SW 1271 (cell line): ENCODE measurements at places on chromosomes 4 and X.
A peak's percentile ranks its signal among the peaks of the same experiment; 100 is the strongest.

DNA sequence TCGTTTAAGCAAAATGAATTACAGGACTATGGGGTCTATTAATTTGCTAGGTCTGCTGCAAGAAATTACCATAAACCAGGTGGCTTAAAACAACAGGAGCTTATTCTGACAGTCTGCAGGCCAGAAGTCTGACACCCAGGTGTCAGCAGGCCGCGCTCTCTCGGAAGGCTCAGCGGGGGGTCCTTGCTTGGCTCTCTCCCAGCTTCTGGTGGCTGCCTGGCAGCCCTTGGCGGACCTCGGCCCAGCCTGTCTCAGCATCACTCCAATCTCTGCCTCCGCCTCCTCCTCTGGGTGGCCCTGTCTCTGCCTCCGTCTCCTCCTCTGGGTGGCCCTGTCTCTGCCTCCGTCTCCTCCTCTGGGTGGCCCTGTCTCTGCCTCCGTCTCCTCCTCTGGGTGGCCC lies 580.5 kb upstream of the FAT1 start:
- DNase-seq = no peak

DNA sequence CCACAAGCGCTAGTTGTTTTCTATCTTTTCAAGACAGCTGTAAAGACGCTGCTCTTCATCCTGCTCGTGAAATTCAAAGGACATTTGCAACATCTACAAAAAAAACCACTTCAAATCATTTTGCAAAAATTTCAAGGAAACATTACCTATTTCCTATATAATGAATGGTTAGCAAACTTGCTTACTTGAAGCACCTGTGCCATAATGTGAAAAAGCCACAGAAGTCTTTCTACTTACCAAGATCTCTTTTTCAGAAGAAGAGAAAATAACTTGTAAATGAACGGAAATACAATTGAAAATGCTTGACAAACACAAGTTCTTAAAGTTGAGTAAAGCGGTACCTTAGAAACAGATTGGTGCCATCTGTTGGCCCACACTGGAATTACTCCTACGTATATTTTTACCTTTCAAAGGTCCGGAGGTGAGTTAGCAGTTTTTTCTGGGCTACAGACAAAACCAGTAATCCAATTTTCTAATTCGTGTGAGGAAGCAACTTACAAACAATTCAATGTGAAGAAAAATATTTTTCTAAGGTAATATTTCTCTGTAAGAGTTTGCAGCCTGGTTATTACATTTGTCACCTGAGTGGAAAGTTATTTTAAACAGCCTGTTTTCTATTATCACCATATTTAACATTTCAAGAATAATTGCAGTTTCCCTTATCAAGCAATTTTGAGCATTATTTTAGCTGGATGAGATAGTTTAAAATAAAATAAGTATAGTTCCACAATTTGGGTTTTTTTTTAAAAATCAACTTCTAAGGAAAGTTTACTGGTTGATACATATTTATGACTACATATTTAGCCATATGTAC lies at the start of gene TLR6:
TLR6 (minus strand) TSS at position 294 of the 814 bp plus-strand sequence. CDS start 27,344 bp downstream, outside the sequence.
- peak; percentile 74 for DNase-seq

GRCh38 chr4:162126729-162127128 lies 37.1 kb downstream of the FSTL5 start:
- DNase-seq = no peak

DNA sequence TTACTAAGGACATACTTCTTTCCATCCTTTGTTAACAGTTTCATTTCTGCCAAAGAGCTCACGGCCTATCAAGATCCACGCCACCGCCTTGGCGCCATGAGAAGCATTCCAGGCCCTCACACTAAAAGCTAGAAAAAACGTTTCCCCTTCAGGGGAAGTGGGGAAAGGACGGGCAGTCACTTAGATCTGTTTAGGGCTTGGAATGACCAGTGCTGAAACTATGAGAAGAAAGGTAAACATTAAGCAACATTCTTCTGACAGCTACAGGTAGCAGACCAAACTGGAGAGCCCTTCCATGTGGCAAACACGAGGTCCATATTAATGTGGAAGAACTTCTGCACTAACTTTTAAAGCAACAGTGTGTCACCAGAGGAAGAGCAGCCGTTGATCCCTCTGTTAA lies 146.7 kb downstream of the SH3KBP1 start:
- no peak for DNase-seq

GRCh38 chrX:48802905-48803200 lies 986 bp downstream of the HDAC6 start:
- DNase-seq = no peak

- no peak for DNase-seq
Measured at GRCh38 chr4:117478702-117479101, 393.3 kb upstream of the TRAM1L1 start.

DNA sequence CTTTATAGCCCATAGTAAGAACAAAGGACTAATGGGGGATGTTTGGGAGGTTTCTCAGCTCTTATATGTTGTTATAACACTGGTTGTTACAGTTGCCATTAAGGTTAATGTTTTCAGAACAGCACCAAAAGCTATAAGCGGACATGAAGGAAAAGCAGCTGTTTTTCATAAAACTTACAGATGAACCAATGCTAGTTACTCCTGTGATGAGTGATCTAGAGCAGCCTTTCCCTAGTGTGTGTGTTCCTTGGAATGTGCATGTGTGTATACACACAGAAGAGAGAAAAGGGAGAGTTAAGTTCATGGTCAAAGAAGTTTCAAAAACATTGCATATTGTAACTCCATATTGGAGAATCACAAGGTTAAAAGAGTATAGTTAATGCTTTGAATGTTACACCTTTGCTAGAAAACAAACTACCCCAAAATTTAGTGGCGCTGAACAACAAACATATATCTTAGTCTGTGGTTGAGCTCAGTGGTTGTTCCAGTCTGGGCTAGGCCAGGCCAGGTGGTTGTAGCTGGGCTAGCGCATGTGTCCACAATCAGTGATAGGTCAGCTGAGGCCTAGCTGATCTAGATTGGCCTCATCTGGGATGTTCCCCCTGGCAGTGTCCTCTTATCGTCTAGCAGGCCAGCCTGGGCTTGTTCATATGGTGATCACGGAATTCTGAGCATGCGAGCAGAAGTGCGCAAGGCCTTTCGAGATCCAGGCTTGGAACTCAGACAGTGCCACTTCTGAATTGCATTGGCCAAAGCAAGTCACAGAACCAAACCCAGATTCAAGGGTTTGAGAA lies 151.0 kb downstream of the NHS start:
- no peak for DNase-seq

- peak; percentile 53 for DNase-seq
Measured at GRCh38 chr4:74623041-74623440, 171.3 kb downstream of the BTC start.

DNA sequence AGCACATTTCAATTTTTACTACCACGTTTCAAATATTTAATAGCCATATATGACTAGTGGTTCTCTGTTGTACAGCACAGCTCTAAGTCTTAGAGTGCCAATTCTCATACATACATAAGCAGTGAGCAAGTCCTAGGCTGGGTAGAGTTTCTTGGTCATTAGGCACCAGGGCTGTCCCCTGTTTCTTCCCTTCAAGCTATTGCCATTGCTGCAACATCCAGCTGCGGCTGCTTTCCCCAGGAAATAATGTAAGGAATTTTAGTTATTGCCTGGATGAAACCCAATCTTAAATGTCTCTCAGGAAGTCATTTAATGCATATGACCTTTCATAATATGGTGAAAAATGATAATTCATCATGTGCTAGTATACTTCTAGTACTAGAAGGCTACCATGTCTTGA lies 74.1 kb upstream of the PPP3CA start:
- no peak for DNase-seq

DNA sequence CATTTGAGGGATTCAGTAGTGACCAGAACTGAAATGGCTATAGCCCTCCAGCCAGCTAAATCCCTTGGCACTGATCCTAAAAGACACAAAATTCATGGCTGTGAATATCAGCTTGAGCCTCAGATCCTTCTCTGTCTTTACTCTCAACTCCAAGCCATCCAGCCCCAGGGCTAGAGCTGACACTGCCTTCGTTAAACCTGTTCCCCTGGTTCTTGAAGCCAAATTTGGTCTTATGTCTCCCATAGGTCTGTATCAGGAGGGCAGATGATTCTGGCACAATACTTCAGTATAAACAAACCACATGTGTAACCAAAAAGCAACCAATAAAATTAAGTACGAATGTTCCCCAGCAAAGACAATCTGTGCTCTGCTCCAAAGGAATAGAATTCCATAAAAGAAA lies 78.0 kb downstream of the ANOS1 start:
- no peak for DNase-seq

GRCh38 chr4:80115368-80116181 lies 42.5 kb upstream of the ANTXR2 start:
- peak; percentile 4 for DNase-seq

DNA sequence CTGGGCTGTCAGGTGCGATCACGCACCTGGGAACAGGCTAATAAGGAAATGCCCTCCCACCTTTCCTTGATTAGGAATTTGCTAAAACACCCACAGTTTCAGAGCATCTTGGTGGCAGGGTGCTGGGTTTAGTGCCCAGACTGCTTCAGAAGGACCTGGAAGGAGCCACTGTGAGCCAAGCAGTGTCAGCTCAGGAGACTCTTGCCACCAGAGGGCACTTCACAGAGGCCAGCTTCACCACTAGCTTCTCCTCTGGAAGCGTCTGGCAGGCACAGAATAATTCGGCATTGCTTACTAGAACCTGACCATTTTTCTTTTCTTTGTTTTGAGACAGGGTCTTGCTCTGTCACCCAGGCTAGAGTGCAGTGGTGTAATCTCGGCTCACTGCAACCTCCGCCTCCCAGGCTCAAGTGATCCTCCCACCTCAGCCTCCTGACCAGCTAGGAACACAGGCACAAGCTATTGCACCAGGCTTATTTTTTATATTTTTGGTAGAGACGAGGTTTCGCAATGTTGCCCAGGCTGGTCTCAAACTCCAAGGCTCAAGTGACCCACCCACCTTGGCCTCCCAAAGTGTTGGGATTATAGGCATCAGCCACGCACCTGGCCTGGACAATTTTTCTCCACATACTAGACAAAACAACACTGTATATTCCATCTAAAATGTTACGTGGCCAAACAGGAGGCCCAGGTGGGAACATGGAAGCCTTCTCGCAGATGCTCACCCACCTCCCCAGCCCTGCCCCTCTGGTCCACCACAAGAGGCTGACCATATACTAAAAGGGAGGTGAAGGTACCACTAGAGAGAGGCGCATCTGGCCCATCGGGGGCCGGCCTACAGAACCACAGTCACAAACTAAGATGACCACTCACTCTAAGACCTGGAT lies 14.1 kb downstream of the NOP14 start:
- DNase-seq = no peak

GRCh38 chr4:168853770-168854169 lies 156.3 kb downstream of the CBR4 start:
- DNase-seq = no peak

DNA sequence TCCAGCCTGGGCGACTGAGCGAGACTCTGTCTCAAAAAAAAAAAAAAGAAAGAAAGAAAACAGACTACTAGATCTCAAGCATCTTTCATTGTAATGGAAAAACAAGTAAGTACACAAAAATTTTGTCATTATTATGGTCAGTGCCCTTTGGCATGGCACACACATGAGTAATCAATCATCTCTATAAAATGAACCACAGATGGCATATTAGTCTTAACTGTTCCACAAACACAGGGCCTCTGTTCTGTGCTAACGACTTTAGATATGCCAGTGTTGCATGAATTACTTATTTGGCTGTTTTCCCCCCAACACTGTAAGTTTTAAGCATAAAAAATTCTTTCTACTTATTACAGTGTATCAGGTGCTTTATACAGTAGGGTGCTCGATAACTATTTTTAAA lies 90.4 kb downstream of the COX7B2 start:
- no peak for DNase-seq

DNA sequence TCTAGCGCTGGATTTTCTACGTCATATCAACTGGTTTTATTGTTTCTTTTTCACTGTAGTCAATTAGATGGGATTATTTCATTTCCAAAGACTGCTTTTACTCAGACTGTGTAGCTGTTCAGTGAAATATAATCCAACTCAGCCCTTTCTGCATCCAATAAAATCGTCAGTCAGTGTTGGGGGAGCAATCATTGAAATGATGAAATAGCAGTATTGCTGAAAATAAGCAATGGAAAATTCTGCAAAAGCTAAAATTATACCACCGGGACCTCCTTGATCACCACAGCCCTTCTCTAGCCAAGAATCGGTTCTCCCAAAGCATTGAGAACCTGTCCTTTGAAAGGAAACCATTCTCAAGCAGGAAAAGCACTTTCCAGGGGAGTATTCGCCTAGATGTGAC lies 243.1 kb upstream of the TENM3 start:
- DNase-seq = no peak

GRCh38 chr4:184274286-184274951 lies 56.7 kb upstream of the ENPP6 start:
- DNase-seq = no peak

DNA sequence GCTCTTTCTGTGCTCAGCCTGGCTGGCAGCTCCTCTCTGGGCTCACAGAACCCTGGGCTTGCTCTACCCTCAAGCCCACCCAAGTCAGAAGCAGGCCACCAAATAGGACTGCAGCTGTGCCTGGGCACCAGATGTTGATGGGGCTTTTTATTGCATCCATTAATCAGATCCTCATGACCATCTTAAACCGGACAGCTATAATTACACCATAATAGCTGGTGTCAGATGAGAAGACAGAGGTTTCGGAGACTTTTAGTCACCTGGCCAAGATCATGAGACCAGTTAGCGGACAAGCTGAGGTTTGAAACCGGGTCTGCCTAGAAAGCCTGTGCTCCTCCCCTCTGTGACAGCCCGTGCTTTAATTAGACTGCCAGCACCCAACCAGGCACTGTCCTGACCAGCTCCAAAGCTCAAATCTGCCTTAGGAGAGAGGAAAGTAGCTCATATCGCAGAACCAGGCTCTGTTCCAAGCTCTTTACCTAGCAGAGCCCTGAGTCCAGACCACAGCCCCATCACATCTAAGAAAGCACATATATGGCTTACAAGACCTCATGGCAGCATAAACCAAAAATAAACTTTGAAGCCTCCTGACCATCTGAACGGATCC lies 88.9 kb downstream of the JAKMIP1 start:
- no peak for DNase-seq

- no peak for DNase-seq
Measured at GRCh38 chr4:19478791-19479190, 772.9 kb upstream of the SLIT2 start.

- no peak for DNase-seq
Measured at GRCh38 chr4:107203733-107204132, 167.6 kb upstream of the DKK2 start.

DNA sequence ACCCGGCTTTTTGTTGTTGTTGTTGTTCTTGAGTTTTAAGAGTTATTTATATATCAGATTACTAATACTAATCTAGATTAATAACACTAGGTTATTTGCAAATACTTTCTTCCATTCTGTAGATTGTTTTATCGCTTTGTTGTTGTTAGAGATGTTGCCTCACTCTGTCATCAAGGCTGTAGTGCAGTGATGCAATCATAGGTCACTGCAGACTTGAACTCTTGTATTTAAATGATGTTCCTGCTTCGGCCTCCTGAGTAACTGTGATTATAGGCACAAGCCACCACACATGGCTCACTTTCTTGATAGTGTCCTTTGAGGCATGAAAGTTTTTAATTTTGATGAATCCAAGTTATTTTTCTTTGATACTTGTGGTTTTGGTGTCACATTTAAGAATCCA lies 129.0 kb downstream of the VSIG4 start:
- no peak for DNase-seq

- no peak for DNase-seq
Measured at GRCh38 chr4:184269879-184270430, 52.3 kb upstream of the ENPP6 start.

- no peak for DNase-seq
Measured at GRCh38 chr4:93810340-93810992, 18.1 kb upstream of the ATOH1 start.
